ENCODE measurements at places on chromosomes 12 and 14.

GRCh38 chr14:65035049-65035448 lies 48.4 kb downstream of the FNTB start:
- no peak for DNase-seq

- no peak for DNase-seq
These were observed 141.9 kb downstream of the ANO6 start for GRCh38 chr12:45357539-45358417.

DNA sequence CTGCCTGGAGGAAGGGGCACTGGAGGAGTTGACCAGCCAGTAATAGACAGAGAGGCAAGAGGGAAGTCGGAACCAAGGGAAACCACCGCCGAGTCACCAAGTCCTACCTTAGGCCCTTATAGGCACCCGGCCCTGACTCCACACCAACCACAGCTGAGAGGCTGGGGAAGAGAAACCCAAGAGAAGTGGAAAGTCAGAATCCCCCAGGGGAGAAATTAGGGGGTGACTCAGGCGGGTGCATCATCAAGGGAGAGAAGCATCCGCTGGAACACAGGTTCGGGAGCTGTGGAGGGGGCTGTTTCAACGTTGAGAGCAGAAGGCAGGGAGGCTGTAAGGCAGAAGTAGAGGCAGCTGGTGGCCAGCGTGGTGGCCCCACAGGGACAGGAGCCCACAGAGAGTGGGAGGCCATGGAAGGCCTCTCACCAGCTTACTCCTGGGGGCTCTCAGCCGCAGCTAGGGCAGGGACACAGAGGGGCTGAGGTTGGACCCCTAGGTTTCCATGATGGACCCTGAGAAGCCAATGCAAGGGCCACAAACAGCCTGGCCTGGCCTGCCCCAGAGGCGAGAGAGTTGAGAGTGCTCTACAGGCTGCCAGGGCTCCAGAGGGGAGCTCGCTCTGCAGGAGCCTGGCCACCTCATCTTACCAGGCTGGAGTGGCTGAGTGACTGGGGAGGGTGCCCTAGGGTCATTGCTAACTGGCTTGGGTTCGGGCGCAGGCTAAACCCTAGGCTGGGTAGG lies 1.4 kb upstream of the TRMT61A start:
- no peak for DNase-seq

DNA sequence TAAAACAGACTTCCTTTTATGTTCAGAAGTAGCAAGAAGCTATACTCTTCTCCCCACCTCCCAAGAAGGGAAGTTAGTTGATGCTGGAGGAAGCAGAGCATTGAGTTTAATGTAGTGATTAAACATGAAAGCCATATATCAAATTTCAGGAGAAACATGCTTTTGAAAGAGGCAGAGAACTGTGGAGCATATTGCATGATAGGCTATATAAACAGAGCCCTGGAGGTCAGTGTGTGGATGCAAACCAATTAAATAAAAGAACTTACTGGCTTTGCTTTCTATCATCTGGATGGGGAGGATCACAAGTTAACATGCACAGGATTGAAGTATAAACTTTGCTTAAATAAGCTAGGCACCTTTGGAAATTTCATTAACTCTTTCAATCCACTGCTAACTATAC lies 94.1 kb downstream of the MSRB3 start:
- DNase-seq, result no peak

GRCh38 chr12:116390401-116391335 lies 113.2 kb upstream of the MED13L start:
- DNase-seq, result no peak

Data from activated T-helper 1 cell treated with anti-CD3 and anti-CD28 coated beads, Interleukin-12 subunit alpha, Interleukin-12 subunit beta, Interleukin-2, Interleukin-4 antibody, amounts not matched to agents 30 ng/mL and 10 ng/mL and 1 ng/mL, durations not matched to agents 14 hours and 24 hours and 36 hours (primary cell).